ENCODE measurements at places on chromosomes 7 and 10.

DNA sequence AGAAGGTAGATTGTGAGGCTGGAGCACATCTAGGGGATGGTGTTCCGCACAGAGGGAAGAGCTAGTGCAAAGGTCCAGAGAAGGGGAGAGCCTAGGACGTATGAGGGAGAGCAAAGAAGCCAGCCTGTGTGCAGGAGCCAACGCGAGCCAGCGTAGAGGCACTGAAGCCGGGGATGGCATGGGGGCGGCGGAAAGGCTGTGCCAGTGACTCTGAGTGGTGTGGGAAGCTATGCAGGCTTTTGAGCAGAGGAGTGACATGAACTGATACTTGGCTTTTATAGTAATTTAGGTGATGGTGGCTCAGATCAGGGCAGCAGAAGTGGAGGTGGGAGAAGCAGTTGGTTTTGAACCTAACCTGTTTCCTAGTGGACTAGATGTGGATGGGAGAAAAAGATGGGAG is 65.8 kb downstream of the ATXN7L1 start:
- no peak for DNase-seq

DNA sequence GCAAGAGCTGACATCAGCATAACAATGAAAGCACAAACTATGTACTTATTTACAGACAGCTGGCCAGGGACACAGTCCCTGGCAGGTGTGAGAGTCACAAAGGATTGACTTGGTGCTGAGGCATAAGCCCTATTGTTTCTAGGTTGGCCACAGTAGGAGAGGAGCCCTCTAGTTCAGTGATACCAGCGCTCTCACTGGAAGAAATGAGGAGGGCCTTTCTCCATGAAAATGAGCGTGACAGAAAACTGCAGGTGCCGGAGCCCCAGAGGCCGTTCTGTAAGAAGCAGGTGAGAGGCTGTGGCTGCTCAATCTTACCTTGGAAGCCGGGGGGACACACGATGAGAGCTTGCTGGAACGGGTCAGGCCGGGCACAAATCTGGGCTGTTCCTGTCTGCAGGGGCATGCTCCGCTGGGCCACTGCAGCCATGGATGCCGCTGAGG is 90.5 kb downstream of the CLEC2L start:
- DNase-seq = no peak

- no peak for DNase-seq
Measured at GRCh38 chr10:89926736-89927135, 225.3 kb downstream of the KIF20B start.

DNA sequence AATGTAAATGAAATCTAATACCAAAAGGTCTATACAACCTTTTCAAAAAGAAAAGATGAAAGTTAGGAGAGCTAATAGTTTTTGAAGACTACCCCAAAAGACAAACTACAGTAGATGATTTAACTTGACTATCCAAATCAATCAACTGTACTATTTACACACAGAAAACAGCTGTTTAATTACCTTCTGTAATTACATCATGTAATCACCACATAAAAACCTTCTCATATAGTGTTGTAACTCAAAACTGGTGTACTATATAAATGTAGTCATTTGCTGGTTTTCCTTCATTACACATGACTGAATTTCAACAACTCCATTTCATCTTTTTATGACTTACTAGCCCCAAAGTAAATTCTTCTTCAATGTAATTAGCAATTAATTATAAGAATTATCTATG is 4.5 kb downstream of the RTKN2 start:
- DNase-seq = no peak

- DNase-seq = no peak
Measured at GRCh38 chr10:103458720-103459119, at the start of gene CALHM1. Gene CALHM1, minus strand, starts transcription at chr10:103458900. Its CDS starts 149 bp downstream, at chr10:103458751.

- peak; percentile 47 for DNase-seq
Measured at GRCh38 chr7:149776289-149776688, 2.9 kb upstream of the ZNF467 start.

Data from hepatic stellate cell (primary cell).